ENCODE measurements at places on chromosomes 7 and 10. TPM values are rescaled to one million over a fixed set of nuclear protein-coding genes. Genes with fewer than 3 reads are reported as not detected.

The SRPK2 gene
- polyA plus RNA-seq, result 37.0 TPM

The BLOC1S2 gene
- 28.9 TPM for polyA plus RNA-seq

The TMEM139 gene
- polyA plus RNA-seq, result 2.3 TPM

The ANKRD61 gene
- not detected for polyA plus RNA-seq

The RPP38 gene
- polyA plus RNA-seq, result 12.7 TPM

The SPDYE2B gene
- not detected for polyA plus RNA-seq

The SPDYE9 gene
- polyA plus RNA-seq, result not detected

The ABCC2 gene
- not detected for polyA plus RNA-seq

The HOXA5 gene
- polyA plus RNA-seq, result 25.3 TPM

The KCND2 gene
- polyA plus RNA-seq, result 0.87 TPM

The PTN gene
- polyA plus RNA-seq, result 169 TPM

The PNLIP gene
- polyA plus RNA-seq, result not detected

The EVX1 gene
- 0.27 TPM for polyA plus RNA-seq

The WDFY4 gene
- 0.73 TPM for polyA plus RNA-seq

The FANK1 gene
- 1.2 TPM for polyA plus RNA-seq

The OR2A42 gene
- polyA plus RNA-seq, result not detected

The ATRNL1 gene
- 3.9 TPM for polyA plus RNA-seq

The NODAL gene
- 1.3 TPM for polyA plus RNA-seq

The PILRB gene
- 6.1 TPM for polyA plus RNA-seq

The GATA3 gene
- polyA plus RNA-seq, result not detected

The PKD1L1 gene
- polyA plus RNA-seq, result not detected

The LHPP gene
- polyA plus RNA-seq, result 239 TPM

The SEMA3C gene
- polyA plus RNA-seq, result 3.3 TPM

The PLAC9 gene
- 6.4 TPM for polyA plus RNA-seq

Data from brain (organoid and tissue), 16 donors.